ENCODE measurements at places on chromosomes 3 and 15.

DNA sequence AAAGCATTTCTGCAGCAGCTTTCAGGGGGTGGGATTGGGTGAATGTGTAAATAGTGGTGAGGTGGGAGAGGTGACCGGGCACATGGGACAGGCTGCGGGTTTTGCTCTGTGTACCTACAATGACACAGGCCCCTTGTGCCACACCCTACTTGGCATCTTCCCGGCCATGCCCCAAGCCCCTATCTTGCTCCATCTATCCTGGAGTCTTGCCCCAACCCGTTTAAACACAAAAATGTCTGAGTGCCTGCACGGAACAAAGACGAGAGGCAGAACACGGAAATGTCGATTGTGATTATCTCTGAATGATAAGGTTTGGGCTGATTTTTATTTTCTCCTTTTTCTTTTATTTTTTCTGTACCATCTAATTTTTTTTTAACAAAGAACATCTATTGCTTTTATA is 46.0 kb upstream of the SLC6A1 start:
- no peak for DNase-seq

- no peak for DNase-seq
These were observed 317.7 kb upstream of the TLE3 start for GRCh38 chr15:70415398-70415797.

GRCh38 chr3:122247825-122248185 is 64.3 kb downstream of the CASR start:
- peak; percentile 52 for DNase-seq

GRCh38 chr3:127366383-127366782 is 78.5 kb upstream of the PRR20G start:
- DNase-seq = no peak

- DNase-seq = no peak
These were observed 125.9 kb downstream of the NECTIN3 start for GRCh38 chr3:111197485-111197884.

- no peak for DNase-seq
These were observed 66.7 kb upstream of the OXTR start for GRCh38 chr3:8836096-8836495.

DNA sequence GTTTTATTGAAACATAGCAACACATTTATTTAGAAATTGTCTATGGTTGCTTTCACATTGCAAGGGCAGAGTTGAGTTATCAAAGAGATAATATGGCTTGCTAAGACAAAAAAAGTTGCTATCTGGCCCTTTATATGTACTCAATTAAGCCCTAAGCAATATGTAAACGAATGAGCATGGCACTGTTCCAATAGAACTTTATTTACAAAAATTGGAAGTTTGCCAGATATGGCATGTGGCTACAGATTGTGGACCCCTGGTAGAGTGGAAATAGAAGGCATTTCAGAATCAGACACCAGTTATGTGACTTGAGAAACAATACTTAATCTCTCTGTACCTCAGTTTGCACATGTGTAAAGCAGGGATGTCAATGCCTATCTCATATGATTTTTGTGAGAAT is 515.6 kb upstream of the SGO1 start:
- no peak for DNase-seq

- no peak for DNase-seq
These were observed 573.7 kb downstream of the TBL1XR1 start for GRCh38 chr3:176623468-176624150.

- DNase-seq = no peak
These were observed 17.5 kb upstream of the ARHGEF3 start for GRCh38 chr3:56819016-56819809.

GRCh38 chr15:97991972-97992541 is 31.6 kb downstream of the ARRDC4 start:
- no peak for DNase-seq

GRCh38 chr3:155727836-155728235 is 17.0 kb downstream of the PLCH1 start:
- DNase-seq = no peak

DNA sequence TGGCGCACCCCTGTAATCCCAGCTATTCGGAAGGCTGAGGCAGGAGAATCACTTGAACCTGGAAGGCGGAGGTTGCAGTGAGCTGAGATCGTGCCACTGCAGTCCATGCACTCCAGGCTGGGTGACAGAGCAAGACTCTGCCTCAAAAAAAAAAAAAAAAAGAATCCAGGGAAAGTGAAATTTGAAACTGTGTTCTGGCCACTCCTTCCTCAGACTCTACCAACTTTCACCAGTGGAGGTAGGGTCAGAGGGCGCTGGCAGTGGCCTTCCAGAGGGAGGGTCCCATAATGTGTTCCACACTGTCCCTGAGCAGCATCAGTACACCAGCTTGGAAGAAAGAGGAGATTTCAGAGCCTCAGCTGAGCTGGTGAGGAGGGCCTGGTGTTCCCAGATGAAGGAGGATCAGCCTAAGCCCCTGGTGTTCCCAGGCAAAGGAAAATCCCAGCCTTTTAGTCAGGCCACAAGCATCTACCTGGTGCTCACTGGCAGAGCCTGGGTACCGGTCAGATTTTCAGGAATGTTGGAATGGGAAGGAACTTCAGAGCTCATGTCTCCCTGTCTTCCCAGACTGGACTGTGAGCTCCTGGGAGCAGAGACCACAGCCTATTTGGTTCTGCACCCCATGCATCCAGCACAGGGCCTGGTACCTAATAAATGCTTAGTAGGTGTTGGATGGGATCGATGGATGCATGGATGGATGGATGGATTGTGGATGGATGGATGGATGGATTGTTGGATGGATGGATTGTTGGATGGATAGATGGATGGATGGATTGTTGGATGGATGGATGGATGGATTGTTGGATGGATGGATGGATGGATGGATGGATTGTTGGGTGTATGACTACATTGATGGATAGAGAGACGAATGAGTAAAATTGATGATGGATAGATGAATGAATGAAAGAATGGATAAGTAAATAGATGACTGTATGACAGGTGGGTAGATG is 117.9 kb downstream of the CORO2B start:
- peak; percentile 38 for DNase-seq

All from fibroblast of upper back skin (primary cell).